ENCODE measurements at places on chromosomes 11 and 22.

GRCh38 chr11:31487848-31488247 is 21.6 kb downstream of the IMMP1L start:
- no peak for DNase-seq

DNA sequence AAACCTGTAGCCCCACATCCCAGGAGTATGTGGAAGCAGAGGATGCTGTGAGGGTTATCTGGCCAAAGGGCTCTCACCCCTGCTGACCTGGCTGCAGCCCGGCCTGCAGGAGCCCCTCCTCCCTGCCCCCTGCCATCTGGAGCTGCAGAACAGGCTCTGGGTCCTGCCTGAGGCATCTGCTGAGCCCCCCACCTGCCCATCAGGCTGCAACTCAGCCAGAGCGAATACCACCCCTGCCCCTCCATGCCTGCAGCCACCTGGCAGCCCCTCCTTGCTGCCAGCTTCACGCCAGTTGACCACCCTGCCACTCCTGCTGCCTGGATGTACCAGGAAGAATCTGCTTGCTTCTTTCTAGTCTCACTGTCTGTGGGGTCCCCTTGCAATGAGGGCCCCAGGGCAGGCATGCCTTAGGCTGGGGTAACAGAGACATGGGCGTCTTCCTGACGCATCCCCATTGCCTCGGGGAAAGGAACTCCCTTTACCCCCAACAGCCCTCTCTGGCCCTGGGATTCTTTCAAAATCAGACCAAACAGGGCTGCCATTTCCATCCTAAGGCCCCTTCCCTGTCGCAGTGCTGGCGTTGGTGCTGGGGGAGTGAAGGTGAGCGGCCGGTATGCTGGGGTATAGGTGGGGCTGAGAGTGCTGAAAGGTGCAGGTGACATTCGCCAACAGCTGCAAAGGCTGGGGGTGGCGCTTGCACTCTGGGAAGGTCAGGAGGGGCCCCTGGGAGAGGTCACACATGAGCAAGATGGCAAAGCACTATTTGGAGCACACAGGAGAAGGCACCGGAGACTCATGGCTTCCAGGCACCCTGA is 1334.6 kb downstream of the TBC1D22A start:
- no peak for DNase-seq

DNA sequence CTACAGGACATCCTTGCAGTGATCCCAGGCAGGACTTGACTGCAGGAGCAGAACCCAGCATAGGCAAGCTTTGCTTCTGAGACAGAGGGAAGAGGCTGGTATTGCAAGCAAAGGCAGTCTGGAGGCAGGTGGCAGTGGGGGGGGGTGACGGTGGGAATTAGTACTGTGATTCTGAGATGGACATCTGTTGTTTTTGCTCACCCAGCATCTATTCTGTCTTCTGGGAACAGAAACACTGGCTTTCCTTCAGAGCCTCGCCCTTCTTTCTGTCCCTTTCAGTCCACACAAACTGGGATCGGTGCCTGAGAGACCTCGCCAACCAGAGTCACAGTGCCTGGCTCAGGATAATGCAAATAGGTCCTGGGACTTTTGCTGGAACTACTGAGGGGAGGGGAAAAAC is 31.2 kb upstream of the RASL10A start:
- no peak for DNase-seq

DNA sequence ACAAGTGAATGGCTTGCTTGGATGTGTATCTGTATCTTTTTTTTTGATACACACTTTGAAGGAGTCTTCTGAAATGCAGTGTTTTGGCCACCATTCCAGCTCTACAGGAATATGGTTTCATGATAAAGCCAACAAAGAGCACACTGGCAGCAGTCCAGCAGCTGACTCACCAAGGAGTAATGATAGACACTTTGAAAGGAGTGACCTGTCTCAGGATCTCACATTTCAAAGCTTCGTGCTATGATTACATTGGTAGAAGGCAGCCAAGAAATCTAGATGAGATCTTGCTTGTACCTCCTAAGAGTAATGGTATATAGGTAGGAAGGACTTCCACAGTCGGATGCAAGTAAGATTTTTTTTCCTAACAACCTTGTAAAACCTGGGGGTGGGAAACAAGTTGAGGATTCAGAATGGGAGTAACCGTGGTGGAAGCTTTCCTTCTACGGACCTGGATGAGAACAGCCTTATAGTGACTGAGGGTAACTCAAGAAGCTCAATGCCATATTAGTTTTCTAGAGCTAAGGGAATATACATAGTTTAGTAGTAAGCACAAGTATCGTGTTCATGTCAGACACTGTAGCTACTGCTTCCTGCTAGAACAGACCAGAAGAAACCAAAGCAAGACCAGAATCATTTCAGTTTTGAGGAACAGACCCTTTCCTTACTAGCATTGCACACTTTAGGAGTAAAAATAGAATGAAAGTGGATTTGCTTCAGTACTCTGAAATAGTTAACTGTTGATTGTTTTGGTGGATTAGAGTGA is 25.0 kb downstream of the MTMR3 start:
- DNase-seq: no peak

- no peak for DNase-seq
These were observed 789.9 kb upstream of the LRRC4C start for GRCh38 chr11:42249401-42249800.

DNA sequence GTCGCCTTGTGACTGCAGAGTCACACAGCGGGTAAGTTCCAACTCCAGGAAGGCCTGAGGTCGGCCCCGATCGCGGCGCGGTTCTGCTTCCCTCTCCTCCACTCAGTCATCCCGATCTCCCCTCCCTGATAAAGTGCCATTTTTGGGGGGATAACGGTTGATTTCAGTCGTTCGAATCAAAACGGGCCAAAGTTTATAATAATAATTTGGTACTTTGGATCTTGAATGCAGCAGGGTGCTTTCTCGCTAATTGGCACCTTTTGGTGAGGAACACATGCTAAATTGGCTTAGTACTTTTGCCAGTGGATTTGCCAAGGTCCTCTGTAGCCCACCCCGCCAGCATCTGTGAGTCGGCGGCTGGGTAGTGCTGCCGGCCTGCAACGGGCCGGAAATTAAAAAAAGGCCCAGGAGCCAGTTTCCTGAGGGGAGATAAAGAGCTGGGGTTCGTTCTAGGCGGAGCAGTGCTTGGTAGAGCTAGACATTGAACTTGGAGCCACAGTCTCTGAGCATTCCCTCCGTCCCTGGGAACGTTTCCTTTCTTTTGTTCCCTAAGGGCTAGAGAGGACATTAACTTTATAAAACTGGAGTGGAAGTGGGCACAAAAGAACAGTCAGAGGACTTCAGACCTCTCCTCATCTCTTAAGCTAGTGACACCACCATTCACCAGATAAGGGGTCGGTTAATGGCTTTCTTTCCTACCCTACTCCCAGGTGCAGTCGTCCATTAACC is 997 bp downstream of the UBE2L3 start:
- DNase-seq: peak; percentile 24

- no peak for DNase-seq
These were observed 89.4 kb upstream of the CLMP start for GRCh38 chr11:123284454-123284853.

DNA sequence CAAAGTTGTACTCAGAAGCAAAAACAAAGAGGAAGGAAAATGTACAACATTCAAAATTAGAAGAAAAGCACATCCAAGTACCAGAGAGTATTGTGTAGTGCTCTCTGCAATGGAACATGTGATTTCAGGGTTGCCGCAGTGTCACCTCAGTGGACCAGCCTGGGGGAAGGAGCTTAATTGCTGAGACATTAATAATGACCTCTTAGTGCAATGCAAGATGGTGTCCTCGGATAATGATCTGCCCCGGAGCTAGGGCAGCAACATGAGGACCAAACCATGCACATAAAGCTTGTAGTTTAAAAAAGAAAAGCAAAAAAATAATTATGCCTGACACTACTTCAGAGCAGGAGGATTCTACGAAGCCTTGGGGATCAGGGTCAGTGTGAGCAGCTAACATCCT is 11.3 kb upstream of the JHY start:
- no peak for DNase-seq

GRCh38 chr11:130070846-130071200 is 1.1 kb downstream of the APLP2 start:
- no peak for DNase-seq

GRCh38 chr11:11076879-11077278 is 219.0 kb upstream of the ZBED5 start:
- DNase-seq: no peak

DNA sequence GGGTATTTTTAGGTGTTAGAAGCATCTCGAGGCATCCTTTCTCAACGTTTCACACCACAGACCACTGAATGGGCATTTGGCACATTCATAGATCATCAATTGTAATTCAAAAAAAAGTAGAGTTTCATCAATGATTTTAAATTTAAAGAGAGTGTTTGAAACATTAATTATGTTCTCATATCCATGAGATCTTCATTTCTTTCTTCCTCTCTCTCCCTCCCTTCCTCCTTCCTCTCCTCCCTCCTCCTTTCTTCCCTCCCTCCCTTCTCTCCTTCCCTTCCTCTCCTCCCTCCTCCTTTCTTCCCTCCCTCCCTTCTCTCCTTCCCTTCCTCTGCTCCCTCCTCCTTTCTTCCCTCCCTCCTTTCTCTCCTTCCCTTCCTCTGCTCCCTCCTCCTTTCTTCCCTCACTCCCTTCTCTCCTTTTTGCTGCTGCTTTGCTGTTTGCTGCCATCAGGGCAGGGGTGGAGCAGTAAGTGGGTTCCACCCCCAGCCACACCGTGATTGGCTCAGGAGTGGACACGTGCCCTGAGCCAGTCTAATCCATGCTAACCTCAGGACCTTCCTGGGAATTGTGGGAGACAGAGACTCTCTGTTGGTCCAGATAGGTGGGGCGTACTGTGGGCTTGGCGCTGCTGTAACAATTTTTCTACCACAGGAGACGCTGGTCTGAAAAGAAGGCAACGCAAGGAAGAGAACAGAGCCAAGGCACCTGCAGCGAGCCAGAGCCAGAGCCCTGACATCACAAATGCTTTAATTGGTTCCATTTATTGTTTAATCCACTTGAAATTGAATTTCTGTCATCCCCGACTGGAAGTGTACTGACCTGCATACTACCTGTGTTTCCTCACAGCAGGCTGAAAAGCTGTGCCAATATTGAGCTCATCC is 33.7 kb upstream of the APOBEC3A start:
- no peak for DNase-seq

DNA sequence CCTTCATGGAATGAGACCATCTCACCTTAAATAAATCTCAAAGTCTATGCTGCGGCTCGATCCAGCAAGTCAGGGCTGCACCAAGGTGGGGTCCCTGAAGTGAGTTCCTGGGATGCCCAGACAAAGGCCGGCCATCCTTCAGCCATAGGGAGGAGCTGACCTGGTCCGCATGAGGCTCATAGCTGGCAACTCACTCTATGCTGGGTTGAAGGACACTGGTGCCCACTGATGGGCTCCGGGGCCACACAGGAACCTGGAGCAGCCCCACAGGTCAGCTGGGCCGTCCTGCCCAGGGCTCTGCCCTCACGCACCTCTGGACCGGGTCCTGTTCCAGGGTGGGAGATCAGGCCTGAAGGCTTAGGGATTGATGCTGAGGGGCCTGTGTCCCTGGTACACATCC is 1339.3 kb downstream of the TBC1D22A start:
- no peak for DNase-seq

DNA sequence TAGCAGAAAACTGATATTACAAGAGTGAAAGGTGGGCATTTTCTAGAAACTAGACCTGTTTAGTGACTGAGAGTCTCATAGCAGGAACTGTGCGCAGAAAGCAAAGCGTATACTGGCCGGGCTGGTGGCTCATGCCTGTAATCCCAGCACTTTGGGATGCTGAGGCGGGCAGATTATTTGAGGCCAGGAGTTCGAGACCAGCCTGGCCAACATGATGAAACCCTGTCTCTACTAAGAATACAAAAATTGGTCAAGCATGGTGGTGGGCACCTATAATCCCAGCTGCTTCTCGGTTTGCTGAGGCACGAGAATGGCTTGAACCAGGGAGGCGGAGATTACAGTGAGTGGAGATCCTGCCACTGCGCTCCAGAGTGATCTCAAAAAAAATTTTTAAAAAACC is 1.8 kb upstream of the NUP98 start:
- DNase-seq: no peak

GRCh38 chr11:66964495-66964894 is 6.3 kb upstream of the PC start:
- no peak for DNase-seq

DNA sequence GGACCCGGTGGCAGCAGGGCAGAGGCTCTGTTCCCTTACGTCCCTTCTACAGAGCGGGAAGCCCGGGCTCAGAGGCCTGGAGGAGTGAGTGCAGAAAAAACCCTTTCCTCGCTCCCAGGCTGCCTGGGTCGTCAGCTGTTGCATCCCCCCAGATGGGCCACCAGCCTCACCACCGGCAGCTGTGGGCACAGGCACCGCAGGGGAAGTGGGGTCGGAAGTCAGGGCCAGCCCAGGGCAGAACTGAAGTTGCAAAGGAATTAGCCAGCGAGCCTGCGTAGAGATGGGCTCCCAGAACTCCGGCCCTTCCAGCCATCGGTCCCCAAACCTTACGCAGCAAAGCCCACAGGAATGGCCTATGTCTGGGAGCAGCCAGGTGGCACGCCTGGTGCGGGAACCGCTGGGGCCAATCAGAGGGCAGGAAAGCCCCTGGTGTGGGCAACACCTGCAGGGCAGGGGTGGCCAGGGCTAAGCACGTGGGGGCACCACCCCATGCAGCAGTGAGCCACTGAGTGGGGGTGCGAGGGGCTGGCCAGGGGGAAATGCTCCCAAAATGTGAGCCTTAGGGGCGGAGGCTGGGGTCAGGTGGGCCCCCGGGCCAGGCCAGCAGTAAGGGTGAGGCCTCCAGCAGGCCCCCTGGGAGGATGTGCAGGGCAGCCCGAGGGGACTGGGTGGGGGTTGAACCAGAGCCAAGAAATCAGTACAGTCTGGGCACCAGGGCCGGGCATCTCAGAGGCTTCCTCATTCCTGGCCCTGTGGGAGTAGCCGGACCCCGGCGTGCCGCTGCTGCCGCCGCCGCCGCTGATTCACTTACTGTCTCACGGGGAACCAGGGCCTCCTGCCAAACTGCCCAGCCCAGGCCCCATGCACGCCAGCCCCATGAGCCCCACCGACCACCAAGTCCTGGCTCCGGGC is 58.2 kb downstream of the WNT7B start:
- DNase-seq: no peak

DNA sequence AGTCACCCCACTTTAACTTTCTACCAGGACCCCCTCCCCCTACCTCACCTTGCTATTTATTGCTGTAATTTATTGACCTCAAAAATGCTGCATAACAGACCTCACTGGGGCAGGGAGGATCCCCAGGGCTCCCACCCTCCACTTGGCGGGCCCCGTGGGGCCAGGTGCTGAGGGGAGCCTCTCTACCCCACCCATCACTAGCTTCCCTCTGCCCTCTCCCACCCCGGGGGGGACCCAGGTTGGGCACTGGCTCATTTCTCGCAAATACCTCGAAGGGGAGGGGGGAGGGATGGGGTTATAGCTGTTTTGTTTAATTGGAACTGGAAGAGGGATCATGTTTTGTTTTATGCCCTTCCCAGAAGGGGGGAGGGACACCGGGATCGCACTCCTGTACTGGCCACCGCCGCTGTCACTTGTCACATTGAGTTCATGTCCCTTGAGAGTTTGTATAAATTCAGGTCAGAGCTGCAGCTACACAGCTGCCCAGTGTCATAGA is 16.3 kb upstream of the TMEM191C start:
- DNase-seq: no peak

GRCh38 chr11:44029977-44030911 is 17.5 kb upstream of the ACCSL start:
- no peak for DNase-seq

All from GM10248 (cell line).